Pons (tissue), 1 donor: ENCODE measurements at places on chromosomes 4 and X.

- DNase-seq, result peak; percentile 74
Observed at GRCh38 chr4:22233230-22233629, 282.6 kb downstream of the ADGRA3 start.

- DNase-seq, result no peak
Observed at GRCh38 chr4:171812665-171813525, at the start of gene GALNTL6. Gene GALNTL6 (plus strand): TSS chr4:171813404.

DNA sequence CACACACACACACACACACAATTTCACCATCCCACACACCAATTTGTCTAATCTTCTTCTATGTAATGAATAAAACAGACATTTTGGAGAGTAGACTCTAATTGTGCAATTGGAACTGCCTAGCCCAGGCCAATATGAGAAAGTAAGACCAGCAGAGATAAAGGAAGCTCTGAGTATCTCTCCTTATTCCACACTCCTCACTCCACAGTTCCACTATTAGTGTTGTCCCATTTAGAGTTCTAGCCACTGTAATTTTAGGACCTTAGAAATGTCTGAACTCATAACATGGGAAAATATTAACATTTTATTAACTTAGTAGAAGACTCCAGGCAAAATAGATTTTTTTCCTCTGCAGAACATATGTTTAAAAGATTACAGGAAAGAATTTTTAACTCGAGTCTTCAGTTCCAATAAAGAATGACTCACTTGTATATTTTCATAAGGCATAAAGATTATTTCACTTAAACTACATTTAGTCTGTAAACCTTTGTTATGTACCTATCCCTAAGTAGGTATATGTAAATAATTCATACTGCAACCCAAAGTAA lies 297.6 kb upstream of the INTU start:
- no peak for DNase-seq

DNA sequence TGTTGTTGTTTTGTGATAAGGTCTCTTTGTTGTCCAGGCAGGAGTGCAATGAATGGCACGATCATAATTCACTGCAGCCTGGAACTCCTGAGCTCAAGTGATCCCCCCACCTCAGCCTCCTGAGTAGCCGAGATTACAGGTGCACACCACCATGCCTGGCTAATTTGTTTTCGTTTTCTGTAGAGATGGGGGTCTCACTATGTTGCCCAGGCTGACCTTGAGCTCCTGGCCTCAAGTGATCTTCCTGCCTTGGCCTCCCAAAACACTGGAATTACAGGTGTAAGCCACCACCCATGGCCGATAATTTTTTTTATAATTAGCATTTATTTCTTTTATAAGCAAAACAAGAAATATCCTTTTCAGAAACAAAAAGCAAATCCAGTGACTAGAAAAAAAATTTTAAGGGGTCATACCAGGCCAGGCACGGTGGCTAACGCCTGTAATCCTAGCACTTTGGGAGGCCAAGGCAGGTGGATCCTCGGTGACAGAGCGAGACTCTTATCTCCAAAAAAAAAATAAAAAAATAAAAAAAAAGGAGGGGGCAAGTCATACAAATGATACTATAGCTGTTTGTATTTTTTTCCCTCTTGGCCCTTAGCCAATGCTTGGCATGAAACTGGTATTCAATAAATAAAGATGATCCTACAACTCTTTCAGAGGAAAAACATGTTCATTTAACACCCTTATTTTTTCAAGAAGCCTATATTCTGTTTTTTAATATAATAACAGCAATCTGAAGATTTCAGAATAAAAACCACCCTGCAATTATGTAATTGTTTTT lies 3.4 kb downstream of the PLAC8 start:
- no peak for DNase-seq

- no peak for DNase-seq
Observed at GRCh38 chrX:44927398-44927797, 54.4 kb downstream of the KDM6A start.

GRCh38 chr4:80307774-80308465 lies 27.6 kb upstream of the CFAP299 start:
- DNase-seq, result no peak

GRCh38 chrX:47941423-47941822 lies 62.4 kb downstream of the ZNF182 start:
- DNase-seq, result no peak

DNA sequence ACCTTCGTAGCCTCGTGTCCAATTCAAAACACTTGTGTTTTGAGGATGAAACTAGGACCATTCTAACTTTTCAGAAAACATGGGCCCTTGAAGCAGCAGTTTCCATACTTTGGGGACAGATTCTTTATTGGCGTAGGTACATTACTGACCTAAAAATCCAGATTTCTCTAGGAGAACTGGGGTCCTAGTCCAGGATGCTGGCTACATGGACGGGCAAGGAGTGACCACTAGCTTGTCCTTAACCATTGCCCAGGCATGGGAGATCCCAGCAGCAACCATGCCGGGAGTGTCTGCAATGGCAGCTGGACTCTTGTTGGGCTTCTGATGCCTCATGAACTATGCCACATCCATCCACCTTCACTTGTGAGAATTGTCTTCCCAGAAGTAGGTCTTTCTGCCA lies 62.2 kb upstream of the WDR1 start:
- DNase-seq, result no peak

DNA sequence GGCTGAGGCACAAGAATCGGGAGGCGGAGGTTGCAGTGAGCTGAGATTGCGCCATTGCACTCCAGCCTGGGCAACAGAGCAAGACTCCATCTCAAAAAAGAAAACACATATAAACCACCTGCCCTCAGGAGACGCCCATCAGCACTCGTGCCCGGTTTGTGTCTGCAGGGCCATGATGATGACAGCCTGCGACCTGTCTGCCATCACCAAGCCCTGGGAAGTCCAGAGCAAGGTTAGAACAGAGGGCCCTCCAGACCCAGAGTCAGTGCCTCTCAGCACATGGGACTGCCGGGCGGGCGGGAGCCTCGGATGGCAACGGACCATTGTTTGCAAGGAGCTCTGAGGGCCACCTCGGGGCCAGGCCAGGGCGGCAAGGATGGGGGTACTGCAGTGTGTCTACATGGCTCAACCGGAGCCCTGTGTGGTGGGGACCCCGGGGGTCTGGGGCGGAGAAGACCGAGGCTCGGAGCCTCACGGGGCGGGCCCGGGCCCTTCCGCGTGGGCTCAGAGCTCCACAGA lies 9.3 kb downstream of the ATP5ME start:
- DNase-seq, result no peak

DNA sequence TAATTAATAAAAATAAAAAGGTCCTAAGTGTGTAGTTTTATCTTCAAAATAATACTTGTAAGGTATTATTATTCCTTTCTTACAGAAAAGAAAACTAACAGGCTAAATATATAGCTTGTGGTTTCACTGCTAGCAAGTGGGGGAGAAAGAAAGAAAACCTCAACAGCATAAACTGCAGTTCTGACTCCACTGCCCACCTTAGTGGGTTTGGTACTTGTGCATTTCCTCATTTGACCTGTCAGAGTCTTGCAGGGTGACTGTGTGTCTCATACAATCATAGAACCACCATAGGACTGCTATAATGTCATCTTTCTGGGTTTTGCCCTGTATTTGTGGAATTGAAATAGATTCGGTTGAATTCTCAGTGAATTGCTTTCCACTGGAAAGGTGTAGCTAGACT lies 94.7 kb upstream of the PUDP start:
- no peak for DNase-seq

- peak; percentile 60 for DNase-seq
Observed at GRCh38 chr4:36385951-36386571, 104.6 kb downstream of the DTHD1 start.

GRCh38 chrX:10576777-10577447 lies 43.5 kb downstream of the MID1 start:
- peak; percentile 9 for DNase-seq

DNA sequence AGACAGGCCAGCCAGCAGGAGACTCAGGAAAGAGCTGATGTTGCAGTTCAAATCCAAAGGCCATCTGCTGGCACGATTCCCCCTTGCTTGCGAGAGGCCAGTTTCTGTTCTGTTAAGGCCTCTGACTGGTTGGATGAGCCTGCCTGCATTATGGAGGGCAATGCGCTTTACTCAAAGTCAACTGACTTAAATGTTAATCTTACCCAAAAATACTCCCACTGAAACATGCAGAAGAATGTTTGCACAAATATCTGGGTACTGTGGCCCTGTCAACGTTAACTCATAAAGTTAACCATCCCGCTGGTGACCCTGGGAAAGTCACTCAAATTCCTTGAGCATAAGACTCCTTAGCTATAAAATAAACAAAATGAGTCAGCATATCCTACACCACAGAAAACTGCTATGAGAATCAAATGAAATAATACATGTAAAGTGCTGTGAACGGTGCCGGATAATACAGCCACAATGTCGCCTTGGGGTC lies 326.4 kb downstream of the EVC2 start:
- DNase-seq, result no peak
